ENCODE measurements at places on chromosomes 4 and X.

DNA sequence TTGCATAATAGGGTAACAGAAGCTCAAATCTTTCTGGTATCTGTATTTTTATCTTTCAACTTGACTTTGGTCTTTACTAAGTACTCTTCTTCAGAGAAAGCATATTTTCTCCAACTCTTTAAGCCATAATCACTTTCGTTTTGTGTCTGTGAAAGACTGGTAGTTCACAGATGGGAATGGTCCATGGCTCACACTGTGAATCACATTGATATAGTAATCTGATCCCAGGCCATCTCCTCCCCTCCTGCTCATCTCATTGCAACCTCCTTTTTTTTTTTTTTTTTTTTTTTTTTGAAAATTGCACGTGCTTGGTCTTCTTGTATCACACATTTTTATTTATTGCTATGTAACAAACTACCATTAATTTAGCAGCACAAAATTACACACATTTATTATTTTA is 694.5 kb upstream of the SLIT2 start:
- no peak for DNase-seq

DNA sequence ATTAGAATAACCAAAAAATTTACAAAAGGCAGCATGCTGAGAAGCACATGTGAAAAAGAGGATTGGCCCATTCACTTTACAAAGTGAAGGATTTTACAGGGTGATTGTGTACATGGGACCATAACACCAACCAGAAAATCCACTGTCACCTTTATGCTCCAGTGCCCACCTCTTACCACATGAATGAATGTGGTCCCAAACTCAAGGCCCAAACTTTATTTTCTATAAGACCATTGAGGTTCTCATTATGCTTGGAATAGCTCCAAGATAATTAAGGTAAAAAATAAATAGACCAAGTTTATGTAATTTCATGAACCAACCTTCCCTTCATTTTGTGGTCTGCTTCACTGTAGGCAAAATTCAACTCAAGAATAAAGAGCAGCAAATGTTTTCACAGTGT is 24.3 kb upstream of the MYOZ2 start:
- DNase-seq, result no peak

GRCh38 chrX:37781081-37781480 is 1.2 kb downstream of the CYBB start:
- no peak for DNase-seq

GRCh38 chr4:82747686-82748575 is 50.7 kb downstream of the SCD5 start:
- peak; percentile 24 for DNase-seq

DNA sequence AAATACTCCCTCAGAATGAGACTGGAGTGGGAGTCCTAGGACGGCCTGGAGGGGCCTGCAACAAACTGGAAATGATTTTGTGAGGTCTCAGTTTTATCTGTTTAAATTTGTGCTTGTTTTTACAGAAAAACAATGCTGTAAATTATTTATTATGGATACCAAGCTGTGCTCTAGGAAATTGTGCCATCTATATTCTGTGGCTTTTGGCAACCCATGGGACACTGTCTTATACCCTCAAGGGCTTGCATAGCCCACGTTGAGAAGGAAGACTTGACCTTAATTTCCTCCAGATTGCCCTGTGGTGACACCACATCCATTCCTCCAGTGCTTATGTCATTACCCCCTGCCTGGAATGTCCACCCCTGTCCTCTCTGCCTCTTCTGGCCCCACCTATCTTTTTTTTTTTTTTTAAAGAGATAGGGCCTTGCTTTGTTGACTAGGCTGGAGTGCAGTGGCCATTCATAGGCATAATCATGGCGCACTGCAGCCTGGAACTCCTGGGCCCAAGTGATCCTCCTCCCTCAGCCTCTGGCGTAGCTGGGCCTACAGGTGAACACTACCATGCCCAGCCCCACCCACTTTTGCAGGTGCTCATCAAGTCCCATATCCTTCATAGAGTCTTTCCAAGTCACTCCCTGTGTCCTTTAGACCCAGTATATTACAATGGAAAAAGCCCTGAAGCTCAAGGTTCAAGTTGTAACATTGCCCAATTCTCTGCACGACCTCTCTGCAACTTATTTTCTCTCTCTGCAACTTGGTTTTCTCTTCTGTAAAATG is 77.4 kb downstream of the HPRT1 start:
- DNase-seq, result no peak

DNA sequence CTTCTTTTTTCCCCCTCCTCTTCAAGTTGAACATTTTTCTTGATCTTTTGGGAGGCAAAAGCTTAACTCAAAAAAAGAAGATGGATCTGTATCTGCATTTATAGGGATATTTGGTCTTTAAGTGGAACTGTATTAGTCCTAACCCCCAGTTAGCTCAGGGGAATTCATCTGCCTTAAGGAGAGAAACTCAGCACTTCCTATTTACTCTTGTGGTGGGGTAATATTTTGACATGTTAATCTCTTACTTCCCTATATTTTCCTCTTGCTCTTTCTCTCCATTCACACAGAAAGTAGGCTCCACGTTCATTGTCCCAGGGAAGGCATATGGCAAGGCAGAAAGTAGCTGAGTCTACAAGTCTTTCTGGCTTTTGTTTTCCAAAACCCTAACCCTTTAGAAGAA is 5.3 kb downstream of the LRRC66 start:
- no peak for DNase-seq

- DNase-seq, result no peak
Measured at GRCh38 chr4:75995727-75996126, 5.0 kb upstream of the SDAD1 start.

GRCh38 chrX:153628129-153628528 is 18.9 kb upstream of the DUSP9 start:
- DNase-seq, result no peak

GRCh38 chr4:158234671-158235070 is 24.4 kb downstream of the TMEM144 start:
- DNase-seq, result no peak

- DNase-seq, result no peak
Measured at GRCh38 chr4:3030566-3031356, 43.6 kb downstream of the HTT-AS start.

DNA sequence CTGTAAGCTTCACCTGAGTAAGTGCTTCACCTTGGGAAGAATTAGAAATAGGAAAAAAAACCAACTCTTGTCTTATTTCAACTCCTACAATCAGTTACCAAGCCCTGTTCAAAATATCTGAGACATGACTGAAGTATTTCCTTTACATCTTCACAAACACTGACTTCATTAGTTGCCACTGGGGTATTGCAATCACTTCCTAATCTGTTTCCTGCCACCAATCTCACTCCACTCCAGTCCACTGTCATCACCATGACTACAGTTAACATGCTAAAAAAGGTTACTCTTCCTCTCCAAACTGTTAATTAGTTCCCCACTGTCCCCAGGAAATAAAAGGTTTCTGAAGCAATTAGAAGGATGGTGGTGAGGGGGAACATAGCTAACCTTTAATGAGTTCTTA is 3.3 kb upstream of the SUPT20HL1 start:
- DNase-seq, result no peak

GRCh38 chr4:8461616-8462015 is 21.0 kb downstream of the TRMT44 start:
- DNase-seq, result no peak

DNA sequence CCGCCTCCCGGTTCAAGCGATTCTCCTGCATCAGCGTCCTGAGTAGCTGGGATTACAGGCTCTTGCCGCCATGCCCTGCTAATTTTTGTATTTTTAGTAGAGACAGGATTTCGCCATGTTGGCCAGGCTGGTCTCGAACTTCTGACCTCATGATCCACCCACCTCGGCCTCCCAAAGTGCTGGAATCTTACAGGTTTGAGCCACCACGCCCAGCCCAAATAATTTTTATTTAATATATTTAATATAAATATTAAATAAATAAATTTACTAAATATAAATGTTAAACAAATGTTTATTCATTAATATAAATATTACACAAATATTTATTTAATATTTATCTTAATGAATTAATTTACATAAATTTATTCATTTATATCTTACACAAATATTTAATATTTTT is 120.2 kb downstream of the SHOX start:
- DNase-seq, result no peak

DNA sequence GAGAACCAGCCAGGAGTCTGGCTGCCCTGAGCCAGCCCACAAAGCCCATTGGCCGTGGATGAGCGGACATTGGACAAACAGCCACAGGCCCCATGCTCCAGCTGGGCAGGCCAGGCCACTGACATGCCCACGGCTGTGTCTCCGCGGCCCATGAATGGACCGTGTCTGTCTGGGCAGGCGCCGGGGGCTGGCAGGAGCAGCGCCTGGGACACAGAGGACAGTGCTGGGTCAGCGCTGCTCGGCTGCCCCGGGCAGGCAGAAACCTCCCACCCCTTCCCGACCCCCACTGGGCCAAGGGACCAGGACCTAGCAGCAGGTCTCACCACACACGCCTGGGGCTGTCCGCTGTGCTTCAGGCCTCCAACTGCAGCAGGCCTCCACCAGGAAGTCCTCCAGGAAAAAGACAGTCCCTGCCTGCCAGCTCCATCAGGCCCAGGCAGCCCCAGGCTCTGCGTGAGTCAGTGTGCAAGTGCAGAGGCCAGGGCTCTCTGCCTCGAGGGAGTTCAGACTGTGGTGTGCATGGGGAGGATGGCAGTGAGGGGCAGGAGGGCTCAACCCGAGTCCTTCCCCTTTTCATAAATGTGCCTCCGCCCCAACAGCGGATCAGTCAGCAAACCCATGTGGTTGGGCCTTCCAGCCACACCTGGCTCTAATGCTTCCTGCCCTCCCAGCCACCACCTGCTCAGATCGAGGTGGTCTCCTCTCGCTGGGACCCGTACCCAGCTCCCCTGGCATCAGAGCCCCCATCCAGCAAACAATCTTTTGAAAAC is 17.2 kb upstream of the FGFR3 start:
- DNase-seq, result peak; percentile 35

DNA sequence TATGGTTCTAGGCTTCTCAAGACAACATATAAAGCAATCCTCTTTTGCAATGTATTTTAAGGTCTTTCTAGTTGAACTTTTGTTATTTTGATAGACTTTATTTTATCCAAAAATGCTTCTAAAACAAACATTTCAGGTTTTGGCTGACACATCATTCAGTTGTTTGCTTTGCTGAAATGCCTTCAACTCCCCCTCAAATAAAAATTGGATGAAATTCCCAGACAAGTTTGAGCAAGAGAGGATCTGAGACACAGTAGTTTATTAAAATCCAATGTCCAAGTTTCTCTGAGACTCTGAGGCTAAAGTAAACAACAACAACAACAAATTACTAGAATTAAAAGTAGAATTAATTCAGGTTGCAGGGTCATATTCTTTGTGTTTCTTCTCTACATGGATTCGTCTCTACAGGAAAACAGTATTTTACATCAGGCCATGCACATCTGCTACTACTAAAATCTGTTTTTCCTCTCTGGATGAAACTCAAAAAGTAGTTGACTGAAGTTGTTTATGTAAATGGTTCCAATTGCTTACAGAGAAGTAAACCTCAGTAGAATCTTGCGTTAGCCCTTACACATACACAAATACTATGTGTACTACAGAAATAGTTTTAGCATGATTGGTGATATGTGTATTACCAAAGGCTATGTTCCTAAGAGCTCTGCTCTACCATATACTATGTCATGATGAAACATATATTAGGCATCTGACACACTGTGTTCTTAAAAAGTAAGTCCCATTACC is 64.9 kb downstream of the PRSS12 start:
- no peak for DNase-seq

DNA sequence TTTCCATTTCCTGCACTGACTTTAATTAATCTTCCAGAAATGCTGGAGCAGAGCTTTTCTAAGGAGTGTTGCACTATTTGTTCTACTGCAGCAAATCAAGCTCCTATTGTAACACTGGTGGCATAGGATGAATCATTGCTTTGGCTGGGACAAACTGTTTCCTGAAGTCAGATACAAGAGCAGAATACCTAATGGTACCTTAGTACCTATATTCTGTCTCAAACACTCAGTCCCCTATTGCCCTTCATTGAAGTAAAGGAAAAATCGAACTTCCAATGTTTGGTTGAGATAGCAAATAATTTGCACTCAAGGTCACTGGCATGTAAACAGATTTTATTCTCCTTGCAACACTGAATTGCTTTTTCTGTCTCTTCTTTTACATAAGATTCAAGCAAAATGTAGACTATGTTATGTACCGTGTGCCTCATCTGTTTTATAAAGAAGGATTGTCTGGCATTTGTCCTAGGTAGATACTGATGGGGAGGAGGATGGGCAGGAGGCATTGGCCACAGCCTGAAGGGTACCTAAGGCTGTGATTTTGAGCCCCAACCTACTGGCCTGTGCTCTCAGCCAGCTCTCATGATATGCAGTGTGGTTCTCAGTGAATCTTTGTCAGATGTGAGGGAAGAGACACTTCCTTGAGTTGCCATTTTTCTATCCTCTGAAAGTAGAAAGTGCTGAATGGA is 141.6 kb downstream of the AASDH start:
- no peak for DNase-seq
